ENCODE measurements at places on chromosomes 7 and 10.

DNA sequence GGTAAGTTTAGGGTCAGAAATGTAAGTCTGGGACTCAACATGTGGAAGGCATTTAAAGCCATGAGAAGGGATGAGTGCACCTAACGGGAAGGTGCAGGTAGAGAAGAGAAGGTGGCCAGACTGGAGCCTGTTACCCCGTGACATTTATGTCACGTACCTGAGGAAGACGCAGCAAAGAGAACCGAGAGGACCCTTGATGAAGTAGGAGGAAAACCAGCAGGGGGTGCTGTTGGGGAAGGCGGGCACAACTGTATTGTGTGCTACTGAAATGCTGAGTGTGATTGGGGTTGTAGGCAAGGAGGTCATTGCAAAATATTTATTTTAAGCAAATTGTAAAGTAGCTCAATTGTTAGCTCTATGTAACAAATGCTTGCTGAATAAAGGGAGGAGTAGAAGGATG, 338.2 kb upstream of the PRKCQ start:
- peak; percentile 49 for DNase-seq

- no peak for DNase-seq
Observed at GRCh38 chr7:114293289-114294012, 121.2 kb upstream of the FOXP2 start.

DNA sequence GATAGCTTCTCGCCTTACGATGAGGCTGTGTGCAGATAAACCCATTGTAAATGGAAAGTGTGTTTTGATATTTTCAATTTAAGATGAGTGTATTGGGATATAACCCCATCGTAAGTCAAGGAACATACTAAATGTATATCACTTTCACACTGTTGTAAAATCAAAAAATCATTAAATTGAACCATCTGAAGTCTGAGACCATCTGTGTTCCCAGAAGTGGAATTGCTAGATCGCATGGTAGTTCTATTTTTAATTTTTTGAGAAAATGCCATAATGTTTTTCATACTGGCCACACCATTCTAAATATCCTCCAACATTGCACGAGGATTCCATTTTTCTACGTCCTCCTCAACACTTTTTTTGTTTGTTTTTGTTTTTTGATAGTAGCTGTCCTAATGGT, 209.1 kb upstream of the MTPN start:
- no peak for DNase-seq

DNA sequence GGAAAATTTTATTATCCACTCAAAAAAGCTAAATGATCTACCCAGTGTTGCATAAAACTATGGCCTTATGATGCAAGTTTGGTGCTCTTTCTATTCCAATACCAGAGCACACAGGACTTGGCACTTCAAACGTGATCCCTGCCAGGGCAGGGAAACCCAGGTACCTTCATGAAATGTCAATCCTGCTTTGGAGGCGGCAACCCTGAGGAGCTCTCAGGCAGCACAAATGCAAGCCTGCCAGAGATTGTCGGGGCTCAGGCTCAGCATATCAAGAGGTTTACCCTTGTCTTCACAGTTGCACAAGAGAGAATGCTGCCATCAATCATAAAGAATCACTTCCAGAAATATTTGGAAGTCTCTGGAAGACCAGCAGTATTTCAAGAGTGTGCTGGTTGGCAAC, 151.5 kb downstream of the GLI3 start:
- no peak for DNase-seq

GRCh38 chr7:17985473-17986239, 42.0 kb downstream of the PRPS1L1 start:
- no peak for DNase-seq

DNA sequence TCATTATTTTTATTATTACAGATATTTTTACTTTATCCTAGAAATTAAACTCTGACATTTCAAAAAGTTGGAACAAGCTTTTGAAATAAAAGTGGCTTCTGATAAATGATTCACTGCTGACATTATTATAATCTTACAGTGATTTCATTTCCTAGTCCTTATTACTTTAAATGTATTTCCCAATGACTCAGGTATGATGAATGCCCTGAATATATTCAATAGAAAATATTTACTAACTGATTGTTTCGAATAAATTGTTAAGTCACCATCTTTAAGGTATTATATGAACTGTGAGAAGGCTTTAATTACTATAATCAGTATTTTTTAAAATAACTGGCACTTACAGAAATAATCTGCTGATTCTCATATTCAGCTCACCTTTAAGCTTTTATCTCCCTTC, 21.6 kb downstream of the DKK1 start:
- DNase-seq: no peak

- no peak for DNase-seq
Observed at GRCh38 chr7:45026984-45027773, 27.2 kb downstream of the CCM2 start.

GRCh38 chr7:72466797-72467196, 54.7 kb upstream of the CALN1 start:
- DNase-seq: no peak

GRCh38 chr10:33352175-33352574, 17.7 kb upstream of the NRP1 start:
- DNase-seq: no peak

DNA sequence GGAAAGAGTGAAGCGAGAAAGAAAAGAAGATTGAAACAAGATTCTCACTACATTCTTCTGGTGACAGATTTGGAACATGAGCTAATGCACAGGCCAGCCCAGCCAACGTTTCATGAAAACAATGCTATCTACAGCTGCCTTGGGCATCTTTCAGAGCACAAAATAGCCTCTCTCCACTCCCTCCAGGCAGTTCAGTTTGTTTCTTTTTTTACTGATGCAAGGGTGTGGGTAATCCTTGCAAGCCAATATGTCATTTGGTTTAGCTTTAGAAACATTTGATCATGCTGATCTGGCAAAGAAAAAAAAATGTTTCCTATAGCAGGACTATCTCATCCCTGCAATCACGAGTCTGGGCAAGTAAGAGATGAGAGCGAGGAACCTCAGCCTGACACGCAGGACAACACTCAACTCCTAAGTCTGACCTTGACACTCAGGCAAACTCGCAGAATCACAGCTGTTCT, 35.9 kb downstream of the SVIL start:
- DNase-seq: peak; percentile 44

DNA sequence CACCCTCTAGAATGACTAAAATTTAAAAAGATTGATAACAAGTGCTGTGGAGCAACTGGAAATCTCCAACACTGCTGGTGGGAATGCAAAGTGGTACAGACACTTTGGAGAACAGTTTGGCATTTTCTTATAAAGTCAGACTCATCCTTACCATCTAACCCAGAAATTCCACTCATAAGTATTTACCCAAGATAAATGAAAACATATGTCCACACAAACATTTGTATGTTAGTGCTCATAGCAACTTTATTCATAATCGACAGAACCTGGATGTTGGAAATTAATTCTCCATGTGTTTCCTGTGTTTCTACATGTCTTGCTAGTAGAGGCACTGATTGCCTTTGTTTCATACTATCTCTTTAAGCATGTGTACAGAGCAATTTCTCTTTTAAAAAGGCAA, 282.4 kb downstream of the AHR start:
- DNase-seq: no peak

- DNase-seq: no peak
Observed at GRCh38 chr7:77653572-77653971, 42.7 kb upstream of the RSBN1L start.

DNA sequence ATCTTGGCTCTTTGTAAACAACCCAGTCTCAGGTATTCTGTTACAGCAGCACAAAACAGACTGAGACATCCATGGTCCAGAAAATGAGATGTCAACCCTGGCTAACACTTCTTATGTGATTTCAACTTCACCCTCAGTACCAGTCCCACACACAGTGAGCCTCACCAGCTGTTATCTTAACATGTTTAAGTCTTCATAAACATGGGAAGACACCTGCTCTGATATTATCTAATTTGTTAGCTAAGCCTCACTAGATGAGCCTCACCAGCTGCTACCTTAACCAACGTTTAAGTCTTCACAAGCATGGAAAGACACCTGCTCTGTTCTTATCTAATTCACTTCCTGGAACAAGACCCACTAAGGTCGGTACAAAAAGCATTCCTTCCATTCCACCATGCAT, 130.8 kb downstream of the CALN1 start:
- DNase-seq: no peak

DNA sequence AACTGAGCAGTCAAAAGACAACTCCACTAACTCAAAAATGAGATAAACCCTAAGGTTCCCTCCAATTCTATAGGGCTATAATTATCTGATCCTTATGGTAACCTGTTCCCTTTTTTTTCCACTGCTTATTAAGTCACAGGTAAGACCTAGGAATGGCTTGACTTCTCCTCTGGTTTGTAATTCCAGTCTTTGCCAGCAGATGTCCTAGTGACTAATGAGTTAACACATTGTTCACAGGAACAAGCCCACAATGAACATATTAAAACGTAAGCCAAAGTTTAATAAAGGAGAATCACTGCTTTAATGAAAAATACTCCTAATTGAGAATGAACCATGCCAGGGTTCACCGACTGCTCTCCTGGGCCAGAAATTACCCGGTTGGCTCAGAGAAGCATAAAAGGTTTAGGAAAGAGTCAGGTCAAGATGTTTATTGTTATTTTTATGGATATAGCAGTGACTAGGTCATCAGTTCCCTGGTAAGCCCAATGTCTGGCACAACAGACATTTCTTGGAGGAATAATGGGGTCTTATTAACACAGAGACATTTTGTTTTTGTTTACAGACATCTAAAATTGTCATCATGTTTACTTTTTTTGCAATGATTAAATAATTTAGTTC, 120.1 kb downstream of the ELAPOR2 start:
- DNase-seq: peak; percentile 61

- DNase-seq: no peak
Observed at GRCh38 chr10:54869022-54869421, 68.0 kb upstream of the PCDH15 start.

GRCh38 chr10:97633921-97634320, 621 bp upstream of the MORN4 start:
- DNase-seq: no peak

DNA sequence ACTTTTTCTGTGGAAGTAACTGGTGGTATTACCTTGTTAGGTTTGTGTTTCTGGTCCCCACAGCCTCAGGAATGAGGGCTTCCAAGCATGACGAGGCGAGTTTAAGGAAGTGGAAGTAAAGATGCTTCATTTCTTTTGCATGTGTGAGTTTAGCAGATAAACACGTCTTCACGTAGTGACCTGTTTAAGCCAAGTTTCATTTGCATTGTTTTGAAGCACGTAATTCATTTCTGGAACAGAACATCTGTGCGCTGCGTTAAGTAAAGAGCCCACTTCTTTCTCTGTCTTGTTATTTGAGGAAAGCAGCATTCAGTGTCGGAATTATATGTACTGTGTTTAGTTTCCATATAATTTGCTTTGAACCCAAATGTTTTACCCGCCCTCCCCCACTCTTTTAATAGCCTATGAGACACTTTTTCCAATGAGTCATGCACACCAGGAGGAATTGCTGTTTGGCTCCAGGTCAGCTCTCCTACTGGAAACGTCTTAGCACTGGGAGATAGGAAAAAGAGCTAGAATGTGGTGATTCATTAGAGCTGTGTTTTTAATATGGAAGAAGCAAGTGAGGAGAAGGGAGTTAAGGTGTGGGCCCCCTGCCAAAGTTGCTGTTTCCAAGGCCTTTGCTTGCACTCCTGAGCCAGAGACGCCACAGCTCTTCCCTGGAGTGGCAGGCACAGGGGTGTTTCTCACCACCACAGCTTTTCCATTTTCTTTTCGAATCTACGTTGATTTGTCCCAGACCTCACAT, 36.7 kb downstream of the BTBD16 start:
- DNase-seq: peak; percentile 69

GRCh38 chr7:37728747-37729146, 45.2 kb downstream of the GPR141 start:
- no peak for DNase-seq
